Left renal pelvis (tissue), 4 donors: ENCODE measurements at places on chromosomes 3 and 15.

DNA sequence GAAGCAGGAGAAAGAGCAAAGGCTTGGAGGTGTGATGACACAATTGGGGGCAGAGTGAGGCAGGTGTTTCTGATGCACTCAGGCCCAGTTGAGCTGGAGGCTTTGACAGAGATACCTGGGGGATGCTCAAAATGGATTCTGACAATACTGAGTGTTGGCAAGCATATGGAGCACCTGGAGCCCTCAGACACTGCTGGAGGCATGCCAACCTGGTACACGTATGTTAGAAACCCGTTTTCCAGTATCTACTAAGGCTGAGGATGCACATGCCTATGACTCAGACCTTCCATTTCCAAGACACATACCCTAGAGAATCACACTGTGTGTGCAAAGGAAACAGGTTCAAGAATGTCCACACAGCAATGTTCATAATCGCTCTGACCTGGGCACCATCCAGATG is 58.7 kb downstream of the WNT7A start:
- no peak for DNase-seq

DNA sequence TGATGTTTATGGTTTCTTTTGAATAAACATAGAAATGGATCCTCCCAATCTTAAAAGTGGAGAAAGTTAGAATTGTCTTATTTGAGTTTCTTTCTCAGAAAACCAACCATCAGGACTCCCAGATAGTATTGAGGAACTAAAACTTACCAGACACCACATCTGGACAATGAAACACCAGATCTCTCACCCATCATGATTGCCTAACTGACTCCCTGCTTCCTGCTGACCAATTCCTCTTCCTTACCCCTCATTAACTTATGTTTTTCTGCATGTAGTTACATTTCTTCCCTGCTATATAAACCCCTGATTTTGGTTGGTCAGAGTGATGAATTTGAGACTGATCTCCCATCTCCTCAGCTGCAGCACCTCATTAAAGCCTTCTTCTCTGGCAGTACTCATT is 242.0 kb upstream of the SETMAR start:
- DNase-seq: no peak

DNA sequence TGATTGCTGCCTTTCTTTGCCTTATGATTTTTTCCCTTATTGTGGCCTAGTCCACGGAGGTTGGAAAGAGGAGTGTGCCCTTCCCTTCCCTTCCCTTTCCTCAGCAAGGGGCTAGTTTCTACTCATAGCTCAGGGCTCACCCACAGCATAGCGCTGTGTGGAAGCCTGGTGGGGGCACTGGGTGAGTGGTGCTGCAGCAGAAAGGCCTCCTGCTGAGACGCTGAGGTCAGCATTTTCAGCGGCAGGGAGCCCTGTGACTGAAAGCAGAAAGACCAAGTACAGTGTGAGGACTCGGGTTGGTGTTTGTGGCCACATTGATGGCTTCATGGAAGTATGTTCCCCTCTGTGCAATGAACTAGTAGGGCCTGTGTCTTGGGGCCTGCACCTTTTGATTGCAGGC is 21.9 kb downstream of the CACNA1D start:
- no peak for DNase-seq

DNA sequence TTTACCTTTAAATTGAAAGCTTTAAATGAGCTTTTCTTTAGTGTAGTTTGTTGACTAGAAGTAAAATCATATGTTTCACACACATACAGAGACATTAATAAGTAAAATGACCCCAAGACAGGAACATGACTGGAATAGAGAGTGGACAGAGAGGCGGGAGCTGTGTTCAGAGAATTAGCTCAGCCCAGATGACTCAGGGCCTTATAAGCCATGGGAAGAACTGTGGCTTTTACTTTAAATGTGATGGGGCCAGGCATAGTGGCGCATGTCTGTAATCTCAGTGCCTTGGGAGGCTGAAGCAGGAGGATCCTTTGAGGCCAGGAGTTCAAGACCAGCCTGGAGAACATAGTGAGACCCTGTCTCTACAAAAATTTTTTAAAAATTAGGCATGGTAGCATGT is 26.7 kb downstream of the SACM1L start:
- no peak for DNase-seq

DNA sequence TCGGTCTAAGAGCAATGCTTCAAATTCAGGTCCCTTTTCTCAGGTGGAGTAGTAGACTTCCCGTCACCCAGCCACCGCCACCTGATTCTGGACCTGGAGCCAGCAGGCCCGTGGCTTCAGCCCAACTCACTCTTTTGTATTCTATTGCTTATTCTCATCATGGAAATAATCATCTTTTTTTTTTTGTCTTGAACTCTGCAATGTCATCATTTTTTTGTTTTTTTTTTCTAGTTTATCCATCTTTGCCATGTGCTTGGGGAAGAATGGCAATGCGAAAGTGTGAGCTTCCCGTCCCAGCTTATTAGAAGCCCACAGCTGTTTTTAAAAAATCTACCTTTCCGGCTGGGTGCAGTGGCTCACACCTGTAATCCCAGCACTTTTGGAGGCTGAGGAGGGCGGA is 51.3 kb upstream of the FSTL1 start:
- DNase-seq: no peak

GRCh38 chr3:115804713-115805119 is 181.4 kb downstream of the GAP43 start:
- DNase-seq: no peak

DNA sequence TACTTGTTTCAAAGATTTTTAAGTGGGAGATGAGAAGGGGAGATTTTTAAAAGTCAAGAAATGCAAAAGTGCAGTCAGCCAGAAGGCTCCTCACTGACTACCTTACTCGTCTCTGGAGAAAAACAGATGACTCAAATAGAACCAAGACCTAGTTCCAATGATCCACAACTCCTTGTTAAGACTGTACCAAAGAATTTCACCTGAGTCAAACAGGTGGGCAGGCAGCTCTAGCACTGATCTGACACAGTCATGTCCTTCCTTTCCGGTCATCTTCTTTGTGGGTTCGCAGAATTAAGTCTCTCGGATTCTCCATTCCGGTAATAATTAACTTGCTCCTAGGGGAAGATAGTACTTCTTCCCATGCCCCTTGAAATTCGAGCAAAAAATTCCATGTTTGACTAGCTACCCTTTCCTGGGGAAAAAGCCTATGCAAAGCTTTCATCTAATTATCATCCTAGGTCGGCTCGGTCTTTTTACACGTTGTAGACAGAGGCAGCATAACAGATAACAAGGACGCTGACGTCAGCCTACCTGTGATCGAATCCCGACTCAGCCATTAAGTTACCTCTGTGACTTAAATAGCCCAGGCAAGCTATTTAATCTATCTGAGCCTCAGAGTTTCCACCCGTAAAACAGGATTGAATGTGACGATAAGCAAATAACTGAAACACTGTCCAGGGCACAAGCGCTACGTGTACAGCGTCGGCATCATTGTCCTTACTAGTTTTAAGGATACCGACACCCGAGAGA is 758 bp downstream of the SELENOK start:
- DNase-seq: no peak

- no peak for DNase-seq
Measured at GRCh38 chr3:69121950-69122349, 445 bp downstream of the LMOD3 start.

DNA sequence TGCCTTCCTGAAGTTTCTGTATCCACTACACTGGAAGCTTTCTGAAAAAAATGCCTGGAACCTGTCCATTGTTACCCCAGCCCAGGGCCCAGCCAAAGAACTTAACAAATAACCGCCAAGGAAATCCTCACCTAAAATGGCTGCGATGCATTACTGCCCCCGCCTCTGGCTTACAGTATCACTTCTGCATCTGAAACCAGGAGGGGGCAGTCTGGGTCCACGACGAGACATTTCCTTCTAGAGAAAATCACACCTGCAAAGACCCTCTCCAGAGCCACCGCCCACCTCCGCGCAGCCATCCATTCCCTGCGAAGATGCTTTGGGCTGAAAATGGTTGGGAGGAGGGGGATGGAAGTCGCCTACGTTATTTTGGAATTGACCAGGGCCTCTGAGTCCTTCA is 22.4 kb upstream of the CELF6 start:
- DNase-seq: no peak

DNA sequence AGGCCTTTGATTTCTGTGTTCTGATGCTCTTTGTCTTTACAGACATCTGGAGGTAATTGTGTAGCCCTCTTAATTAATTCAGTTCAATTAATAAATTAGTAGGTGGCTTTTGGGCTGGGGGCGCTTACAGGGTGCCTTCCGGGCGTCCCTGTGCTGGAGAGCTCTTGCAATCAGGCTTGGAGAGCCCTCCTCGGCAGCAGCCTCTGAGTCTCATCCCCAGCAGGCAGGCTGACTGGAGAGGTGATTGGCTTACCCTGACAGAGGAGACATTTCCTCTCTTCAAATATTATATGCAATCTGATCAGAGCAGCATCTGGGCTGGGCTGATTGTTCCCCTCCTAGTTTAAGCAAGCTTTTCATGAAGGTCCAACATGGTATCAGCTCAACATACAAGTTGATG is 250.7 kb downstream of the LPP start:
- DNase-seq: no peak

DNA sequence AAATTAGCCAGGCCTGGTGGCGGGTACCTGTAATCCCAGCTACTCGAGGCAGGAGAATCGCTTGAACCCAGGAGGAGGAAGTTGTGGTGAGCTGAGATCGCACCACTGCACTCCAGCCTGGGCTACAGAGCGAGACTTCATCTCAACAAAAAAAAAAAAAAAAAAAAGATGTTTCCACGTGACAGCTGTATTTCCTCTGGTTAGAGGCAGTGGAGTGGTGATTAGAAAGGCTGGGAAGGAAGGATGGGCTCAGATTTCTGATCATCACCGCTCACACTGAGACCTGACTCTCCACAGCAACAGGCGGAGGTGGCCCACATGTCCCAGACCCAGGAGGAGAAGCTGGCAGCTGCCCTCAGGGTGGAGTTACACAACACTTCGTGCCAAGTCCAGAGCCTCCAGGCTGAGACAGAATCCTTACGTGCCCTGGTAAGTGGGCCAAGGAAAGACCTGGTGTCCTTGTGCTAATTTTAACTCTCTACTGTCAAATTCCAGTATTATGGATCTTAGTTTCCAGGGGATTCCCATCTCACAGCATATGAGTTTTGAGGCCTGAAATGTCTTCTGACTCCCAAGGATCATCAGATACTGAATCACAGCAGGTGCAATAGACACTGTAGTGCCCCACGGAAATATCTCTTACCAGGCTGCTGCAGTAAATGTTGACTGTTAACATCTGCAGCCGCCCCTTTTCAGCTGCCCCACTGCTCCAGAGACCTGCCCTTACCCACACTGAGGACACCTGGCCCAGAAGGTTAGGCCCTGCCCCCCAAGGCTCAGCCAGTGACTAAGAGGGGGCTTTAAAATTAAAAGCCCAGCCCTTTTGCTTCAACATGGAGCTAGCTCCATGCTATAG is 66.9 kb downstream of the BFSP2 start:
- no peak for DNase-seq

DNA sequence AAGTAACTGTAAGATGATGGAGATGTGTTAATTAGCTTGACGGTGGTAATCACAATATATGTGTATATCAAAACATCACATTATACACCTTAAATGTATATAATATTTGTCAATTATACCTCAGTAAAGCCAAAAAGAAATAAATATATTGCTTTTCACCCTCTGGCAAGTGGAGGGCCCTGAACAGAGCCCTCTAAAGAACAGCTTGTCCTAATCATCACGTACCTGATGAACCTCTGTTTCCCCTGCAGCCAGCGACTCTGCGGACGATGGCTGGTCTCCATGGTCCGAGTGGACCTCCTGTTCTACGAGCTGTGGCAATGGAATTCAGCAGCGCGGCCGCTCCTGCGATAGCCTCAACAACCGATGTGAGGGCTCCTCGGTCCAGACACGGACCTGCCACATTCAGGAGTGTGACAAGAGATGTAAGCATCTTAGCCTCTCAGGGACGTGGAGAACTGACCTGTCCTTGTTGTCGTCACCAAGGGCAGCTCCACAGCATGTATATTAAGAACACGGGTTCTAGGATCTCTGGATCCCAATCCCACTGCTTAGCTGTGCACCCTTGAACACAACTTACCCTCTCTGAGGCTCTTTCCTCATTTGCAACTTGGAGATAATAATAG is 6.3 kb downstream of the THBS1 start:
- no peak for DNase-seq

GRCh38 chr15:68020685-68021084 is 33.4 kb upstream of the PIAS1 start:
- no peak for DNase-seq

- no peak for DNase-seq
Measured at GRCh38 chr3:116270056-116270455, 175.2 kb downstream of the LSAMP start.

- DNase-seq: no peak
Measured at GRCh38 chr3:67104388-67104787, 106.3 kb downstream of the KBTBD8 start.
